ENCODE measurements at places on chromosomes 3 and 15. TPM values are rescaled to one million over a fixed set of nuclear protein-coding genes. Genes with fewer than 3 reads are reported as not detected.

EPHA6 gene
- total RNA-seq = 0.07 TPM

HCN4 gene
- total RNA-seq = not detected

EIF5A2 gene
- 16.3 TPM for total RNA-seq

TGM4 gene
- not detected for total RNA-seq

CIDEC gene
- total RNA-seq = not detected

IL5RA gene
- total RNA-seq = not detected

C3orf18 gene
- total RNA-seq = 44.3 TPM

KNG1 gene
- total RNA-seq = not detected

TF gene
- total RNA-seq = 0.43 TPM

TMCO5A gene
- total RNA-seq = not detected

KAT2B gene
- 72.9 TPM for total RNA-seq

MTMR10 gene
- 22.9 TPM for total RNA-seq

TJP1 gene
- total RNA-seq = not detected

DIPK2A gene
- total RNA-seq = 19.9 TPM

SLC6A11 gene
- total RNA-seq = not detected

PIF1 gene
- 35.8 TPM for total RNA-seq

CMTM8 gene
- 5.4 TPM for total RNA-seq

ZDHHC19 gene
- not detected for total RNA-seq

MAGEL2 gene
- total RNA-seq = not detected

SCG3 gene
- not detected for total RNA-seq

CCDC50 gene
- 16.3 TPM for total RNA-seq

PROS1 gene
- total RNA-seq = 0.80 TPM

GABRB3 gene
- total RNA-seq = not detected

CCDC13 gene
- total RNA-seq = not detected

FOXL2NB gene
- not detected for total RNA-seq

SERPINI2 gene
- total RNA-seq = not detected

GOLGA6D gene
- total RNA-seq = not detected

LHFPL4 gene
- total RNA-seq = not detected

RHOV gene
- total RNA-seq = 0.09 TPM

ESYT3 gene
- 1.2 TPM for total RNA-seq

TMEM207 gene
- not detected for total RNA-seq

APOD gene
- total RNA-seq = 0.27 TPM

FAM3D gene
- total RNA-seq = not detected

FANCD2OS gene
- not detected for total RNA-seq

FAM174B gene
- total RNA-seq = 4.3 TPM

SCAANT1 gene
- not detected for total RNA-seq

BCHE gene
- total RNA-seq = not detected

IL17RD gene
- total RNA-seq = not detected

PIK3CB gene
- total RNA-seq = 19.4 TPM

CCDC9B gene
- 0.66 TPM for total RNA-seq

RHCG gene
- not detected for total RNA-seq

PPARG gene
- total RNA-seq = 1.2 TPM

IDH2 gene
- 256 TPM for total RNA-seq

CD86 gene
- total RNA-seq = 12.4 TPM

ST3GAL6 gene
- total RNA-seq = not detected

IL20RB gene
- total RNA-seq = 1.2 TPM

AVEN gene
- total RNA-seq = 15.9 TPM

SENP5 gene
- 41.1 TPM for total RNA-seq

MINDY2 gene
- total RNA-seq = 12.6 TPM

GHSR gene
- total RNA-seq = not detected

ACTRT3 gene
- 0.45 TPM for total RNA-seq

ACKR2 gene
- total RNA-seq = 1.00 TPM

DNASE1L3 gene
- not detected for total RNA-seq

AADACL2 gene
- not detected for total RNA-seq

SYNPR gene
- not detected for total RNA-seq

PAK6 gene
- 0.43 TPM for total RNA-seq

SLC22A13 gene
- total RNA-seq = 0.93 TPM

TMEM42 gene
- 9.4 TPM for total RNA-seq
